ENCODE measurements at places on chromosomes 6 and 20.

DNA sequence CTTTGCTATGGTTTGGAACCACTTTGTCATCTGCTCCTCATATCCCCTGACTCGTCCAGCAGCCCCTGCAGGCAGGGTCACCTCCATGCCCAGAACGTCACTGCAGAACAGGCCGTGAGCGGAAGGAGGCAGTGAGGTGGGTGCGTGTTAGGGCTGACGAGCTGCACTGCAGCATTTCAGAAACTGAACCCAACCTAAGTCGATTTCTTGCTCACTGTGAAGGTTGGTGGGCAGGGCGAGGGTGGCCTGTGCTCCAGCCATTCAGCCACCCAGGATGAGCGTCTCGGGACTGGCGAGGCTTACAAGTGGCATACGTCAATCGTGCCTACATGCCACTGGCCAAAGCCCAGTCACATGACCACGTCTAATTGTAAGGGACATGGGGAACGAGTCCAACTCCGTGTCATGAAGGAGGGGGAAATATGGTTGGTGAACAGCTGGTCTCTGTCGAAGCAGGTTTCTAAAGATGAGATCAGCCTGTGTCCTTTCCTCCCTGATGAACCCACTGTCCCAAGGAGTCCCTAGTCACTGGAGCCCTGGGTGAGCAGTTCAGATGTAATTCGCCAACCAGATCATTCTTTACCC, 289.1 kb downstream of the TAF4 start:
- no peak for DNase-seq

GRCh38 chr6:362924-363249, 28.7 kb upstream of the IRF4 start:
- DNase-seq, result no peak

- no peak for DNase-seq
Measured at GRCh38 chr6:161424421-161424820, 150.6 kb upstream of the AGPAT4 start.

DNA sequence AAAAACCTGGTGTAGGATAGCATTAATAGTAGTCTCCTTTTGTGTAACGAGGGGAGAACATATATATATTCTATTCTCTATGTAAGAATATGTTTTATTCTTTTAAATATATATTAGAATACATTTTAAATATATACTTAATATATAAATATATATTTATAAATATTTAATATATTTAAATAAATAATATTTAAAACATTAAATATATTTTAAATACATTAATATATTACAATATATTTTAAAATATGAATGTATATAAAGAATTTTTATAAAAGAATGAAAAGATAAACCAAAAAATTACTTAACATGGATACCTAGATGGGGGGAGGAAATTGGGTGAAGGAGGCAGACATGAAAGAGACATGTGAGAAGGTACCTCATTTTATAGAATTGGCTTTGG, 53.0 kb upstream of the ZNF831 start:
- no peak for DNase-seq

GRCh38 chr20:18657575-18657974, 69.7 kb downstream of the DTD1 start:
- no peak for DNase-seq

DNA sequence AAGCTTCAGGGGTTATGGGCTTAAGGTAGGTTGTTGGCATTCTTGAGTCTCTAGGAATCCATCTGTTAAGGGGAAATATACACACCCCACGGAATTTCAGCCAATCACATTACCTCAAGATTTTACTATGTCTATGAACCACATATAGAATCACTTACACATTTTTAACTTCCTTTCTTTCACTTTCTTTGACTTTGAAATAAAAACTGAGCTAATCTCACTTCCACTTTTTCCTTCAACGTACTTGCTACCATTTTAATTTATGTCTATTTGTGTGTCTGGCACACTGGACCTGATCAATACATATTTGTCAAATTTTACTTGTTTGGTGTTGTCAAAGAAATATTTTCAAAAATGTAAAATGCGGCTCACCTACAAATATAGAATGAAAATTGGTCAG, 545.4 kb upstream of the JAG1 start:
- no peak for DNase-seq

GRCh38 chr20:25685276-25686080, 11.2 kb downstream of the ZNF337 start:
- DNase-seq, result no peak

DNA sequence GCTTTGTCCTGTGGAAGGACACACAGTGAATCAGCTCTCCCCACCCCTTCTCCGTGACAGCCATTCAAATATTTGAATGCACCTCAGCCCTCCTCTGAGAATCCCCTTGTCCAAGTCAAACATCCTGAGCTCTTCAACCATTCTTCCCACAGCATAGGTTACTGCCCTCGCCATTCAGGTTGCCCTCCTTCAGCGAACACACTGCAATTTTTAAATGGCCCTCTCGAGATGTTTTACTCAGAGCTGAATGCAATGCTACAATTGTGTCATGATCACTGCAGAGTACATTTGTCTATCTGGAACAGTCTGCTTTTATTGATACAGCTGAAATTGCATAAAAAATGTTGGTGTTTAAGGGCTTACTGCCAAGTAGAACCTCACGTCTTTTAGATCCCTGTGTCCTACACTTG, 48.9 kb downstream of the SLC2A12 start:
- DNase-seq, result no peak

- DNase-seq, result no peak
Measured at GRCh38 chr20:47315339-47316056, 41.0 kb downstream of the ZMYND8 start.

GRCh38 chr6:39018103-39018502, 30.5 kb upstream of the GLP1R start:
- DNase-seq, result no peak

DNA sequence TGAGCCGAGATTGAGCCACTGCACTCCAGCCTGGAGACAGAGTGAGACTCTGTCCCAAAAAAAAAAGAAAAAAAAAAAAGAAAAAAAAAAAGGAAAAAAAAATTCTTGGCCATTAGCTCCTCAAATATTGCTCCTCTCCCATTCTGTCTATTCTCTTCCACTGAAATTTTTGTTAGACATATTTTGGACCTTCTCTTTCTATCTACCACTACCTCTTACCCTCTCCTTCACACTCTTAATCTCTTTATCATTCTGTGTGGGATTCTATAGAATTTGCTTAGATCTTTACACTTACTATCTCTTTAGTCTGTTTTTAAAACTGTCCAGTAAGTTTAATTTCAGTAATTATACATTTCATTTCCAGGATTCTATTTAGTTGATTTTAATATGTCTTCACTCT, 85.0 kb downstream of the IRAK1BP1 start:
- no peak for DNase-seq

- DNase-seq, result no peak
Measured at GRCh38 chr6:140062043-140063020, 687.9 kb upstream of the CITED2 start.

DNA sequence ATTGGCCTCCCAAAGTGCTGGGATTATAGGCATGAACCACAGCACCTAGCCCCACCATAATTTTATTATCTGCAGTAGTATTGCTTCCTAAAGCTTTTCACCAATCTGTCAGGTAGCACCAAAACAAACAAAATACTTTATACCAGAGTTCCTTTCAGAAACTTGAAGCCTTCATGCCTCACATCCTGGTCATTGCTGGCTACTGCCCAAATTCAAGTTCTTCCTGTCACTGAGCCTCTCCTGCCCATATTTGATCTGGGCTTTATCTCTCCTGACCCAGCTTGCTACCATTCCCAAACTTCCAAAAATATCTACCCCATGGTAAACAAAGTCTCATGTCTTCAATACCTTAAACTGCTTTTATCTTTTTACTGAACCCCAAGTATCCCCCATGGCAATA, 34.9 kb upstream of the DST start:
- no peak for DNase-seq

DNA sequence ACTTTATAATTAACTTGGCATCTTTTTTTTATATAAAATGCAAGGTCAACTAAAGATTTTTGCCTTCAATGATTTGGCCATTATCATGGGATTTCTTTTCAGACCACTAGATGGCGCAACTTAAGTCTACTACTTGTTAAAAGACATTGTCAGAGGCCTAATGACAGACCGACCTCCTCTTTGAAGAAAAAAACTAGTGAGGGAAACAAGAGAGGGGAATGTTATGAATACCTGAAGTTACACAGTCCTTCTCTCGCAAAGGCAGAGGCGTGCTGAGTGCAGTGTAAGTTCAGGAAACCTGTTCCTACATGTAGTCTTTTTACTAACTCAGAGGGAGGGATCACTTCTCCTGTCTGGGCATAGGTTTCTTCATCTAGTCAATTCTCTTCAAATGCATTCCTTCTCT, 9.3 kb downstream of the TRAPPC3L start:
- no peak for DNase-seq

DNA sequence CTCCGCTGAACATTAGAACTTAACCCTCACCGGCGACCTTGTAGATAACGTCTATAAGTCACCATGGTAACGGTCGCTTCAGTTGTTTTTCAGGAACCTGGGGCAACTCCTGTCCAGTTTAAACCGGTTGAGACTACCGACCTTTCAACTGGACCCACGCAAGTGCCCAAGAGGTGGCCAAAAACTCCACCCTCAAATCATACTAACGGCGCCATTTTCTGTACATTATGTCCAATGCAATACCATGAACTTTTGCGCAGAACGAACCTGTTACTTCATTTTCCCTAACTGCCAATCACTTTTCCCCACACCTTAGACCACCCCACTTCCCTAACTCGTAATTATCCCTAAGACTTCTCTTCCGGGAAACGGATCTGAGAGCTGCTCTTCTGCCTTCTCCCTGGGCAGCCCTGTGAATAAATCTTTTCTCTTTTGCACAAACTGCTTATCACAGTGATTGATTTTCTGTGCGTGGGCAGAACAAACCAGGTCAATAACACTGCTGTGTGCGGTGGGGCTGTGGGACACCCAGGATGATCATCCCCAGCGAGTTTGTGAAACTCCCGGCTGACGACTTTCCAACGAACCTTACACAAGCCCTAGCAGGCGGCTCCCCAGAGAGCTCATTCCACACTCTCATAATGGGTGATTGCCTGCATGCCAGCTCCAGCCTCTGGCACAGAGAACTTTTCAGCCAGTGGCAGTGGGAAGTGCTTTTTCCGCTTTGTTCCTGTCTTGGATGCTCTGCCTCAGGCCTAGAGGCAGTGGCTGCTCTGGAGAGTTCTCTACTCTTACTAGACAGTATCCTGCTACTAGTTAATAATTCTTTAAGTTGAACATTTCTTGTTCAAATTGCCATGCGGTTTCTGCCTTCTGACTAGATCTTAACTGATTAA, 28.6 kb downstream of the GPX5 start:
- DNase-seq, result no peak

DNA sequence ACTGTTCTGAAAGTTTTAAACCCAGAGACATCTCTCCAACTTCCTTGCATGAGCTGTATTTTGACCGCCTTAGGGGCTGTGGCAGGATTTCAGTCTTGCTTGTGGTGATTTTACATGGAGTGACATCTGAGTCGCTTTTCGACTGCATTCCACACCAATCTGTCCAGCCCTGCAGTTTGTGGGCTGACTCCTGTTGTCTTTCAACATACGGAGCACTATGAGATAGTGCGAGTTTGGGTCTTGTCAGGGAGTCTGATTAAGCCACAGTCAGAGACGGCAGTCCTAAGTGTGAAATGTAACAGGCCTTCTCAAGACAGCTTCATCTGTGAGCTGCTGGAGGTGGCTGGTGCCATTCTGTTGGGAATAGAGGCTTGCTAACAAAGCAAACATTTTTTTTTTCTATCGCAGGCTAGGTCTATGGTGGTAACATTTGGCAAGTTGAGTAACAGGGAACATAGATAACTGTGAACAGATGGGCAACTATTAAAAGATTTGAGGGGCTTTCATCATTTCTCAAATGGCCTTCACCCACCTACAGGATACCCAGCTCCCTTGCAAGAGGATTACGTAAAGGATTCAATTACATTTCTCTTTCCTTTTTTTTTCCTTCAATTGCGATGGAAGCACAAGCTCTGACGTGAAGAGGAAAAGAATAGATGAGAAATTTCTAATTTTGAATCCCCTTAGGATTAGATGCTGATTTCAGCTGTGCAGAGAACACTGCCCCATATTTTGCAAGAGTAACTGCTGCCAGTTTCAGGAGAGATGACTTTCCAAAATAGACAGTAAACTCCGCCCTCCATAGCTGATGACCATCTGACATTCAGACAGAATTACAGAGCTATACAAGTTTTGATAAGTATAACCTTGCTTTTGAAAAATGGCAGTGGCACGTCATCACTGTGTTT, 25.1 kb downstream of the CAP2 start:
- no peak for DNase-seq

- DNase-seq, result no peak
Measured at GRCh38 chr20:3041854-3042409, 1.5 kb upstream of the GNRH2 start.

GRCh38 chr20:4171538-4172116, 156.3 kb upstream of the RNF24 start:
- no peak for DNase-seq

GRCh38 chr20:53981752-53982437, 88.5 kb downstream of the BCAS1 start:
- DNase-seq, result no peak

- DNase-seq, result no peak
Measured at GRCh38 chr6:7730784-7731227, 4.9 kb downstream of the BMP6 start.

- DNase-seq, result no peak
Measured at GRCh38 chr6:133623065-133623464, 265.8 kb upstream of the TCF21 start.

GRCh38 chr20:47139934-47140535, 216.5 kb downstream of the ZMYND8 start:
- DNase-seq, result no peak

DNA sequence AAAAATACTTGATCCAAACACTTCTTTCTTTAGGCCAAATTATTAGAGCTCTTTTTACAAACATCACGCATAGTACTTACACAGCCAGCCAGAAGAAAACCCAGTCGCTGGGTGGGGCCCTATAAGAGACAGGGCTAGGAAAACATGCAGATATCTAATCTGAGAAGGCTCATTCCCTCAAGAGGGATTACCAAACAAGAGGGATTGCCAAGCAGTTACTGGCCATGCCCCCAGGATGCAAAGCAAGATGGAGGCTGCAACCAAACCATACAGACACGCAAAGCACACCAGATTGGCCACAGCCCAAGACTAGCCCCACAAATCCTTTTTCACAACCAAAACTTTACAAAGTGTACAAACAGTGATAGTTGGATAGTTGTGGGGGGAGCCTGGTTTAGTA, 1235.4 kb upstream of the GJE1 start:
- DNase-seq, result no peak

- no peak for DNase-seq
Measured at GRCh38 chr6:50143011-50143719, 93.4 kb upstream of the DEFB112 start.

DNA sequence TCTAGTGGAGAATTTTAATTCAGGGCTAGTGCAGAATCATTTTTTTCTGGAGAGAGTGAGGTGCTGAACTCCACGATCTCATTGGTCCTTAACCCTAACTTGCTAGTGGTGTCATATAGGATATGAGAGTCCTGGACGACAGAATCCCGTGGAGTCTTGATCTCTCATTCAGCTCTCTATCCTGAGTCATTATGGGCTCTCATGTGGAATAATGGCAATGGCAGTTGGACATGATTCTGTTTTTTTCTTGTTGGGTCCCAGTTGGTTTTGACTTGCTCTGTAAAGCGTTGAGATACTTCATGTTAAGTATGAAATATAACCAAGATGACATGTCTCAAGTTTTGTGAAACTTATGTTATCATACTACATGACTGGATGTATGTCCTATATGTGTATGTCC, 6.3 kb upstream of the RNF144B start:
- no peak for DNase-seq

- no peak for DNase-seq
Measured at GRCh38 chr20:20012541-20012940, 4.6 kb upstream of the NAA20 start.
